ENCODE measurements at places on chromosomes 12 and 14.

DNA sequence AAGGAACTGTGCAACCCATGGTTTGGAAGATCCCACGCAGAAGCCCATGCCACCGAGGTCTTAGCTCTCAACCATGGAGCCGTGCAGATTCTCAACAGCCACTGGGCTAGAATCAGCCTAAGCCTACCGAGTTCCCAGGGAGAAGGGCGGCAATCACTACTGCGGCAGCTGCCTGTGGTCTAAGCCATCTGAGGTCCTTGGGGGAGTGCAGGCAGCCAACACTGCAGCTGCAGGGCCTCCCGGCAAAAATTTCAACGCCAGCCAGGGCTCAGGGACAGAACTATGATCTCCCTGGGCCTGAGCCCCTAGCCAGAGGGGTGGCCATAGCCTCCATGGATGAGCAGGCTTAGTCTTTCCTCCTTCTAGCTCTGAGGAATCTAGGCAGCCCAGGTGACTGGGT lies 156.8 kb upstream of the CLEC14A start:
- no peak for DNase-seq

GRCh38 chr12:5846950-5847349 lies 98.1 kb downstream of the ANO2 start:
- no peak for DNase-seq

DNA sequence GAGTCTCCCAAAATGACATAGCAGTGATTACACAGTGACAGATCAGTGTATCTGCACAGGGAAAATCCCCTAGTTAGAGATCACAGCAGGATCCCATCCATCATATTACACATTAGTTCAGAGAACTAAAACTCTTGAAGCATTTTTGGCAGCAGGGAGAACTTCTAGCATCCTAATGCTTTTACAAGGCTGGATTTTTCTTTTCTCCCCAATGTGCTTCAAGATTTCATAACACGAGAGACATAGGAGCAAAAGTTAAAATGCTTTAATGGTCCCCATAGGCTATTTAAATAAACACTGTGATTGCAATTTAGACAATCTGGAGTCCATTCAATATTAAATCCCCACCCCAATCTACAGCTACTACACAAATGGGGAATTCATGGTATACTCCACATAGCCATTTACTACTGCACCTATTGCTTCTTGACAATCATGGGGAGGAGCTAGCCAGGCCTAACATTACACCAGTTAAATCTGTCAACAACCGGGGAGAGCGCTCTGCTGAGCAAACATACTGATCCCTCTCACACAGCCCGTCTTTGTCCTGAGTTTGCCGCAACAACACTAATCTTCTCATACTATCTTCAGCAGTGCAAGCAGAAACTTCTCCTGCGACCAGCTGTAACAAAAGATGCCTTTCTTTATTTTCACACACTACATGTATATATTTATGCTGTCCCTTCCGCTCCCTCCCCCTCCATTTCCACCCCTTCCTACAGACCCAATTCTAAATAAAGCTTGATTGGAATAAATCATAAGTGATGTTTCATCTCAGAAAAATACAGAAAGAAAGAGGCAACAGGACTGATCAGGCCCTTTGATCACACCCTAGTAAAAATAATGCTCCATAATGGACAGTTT lies 120.3 kb upstream of the SOX5 start:
- DNase-seq: no peak

- no peak for DNase-seq
These were observed 92.5 kb upstream of the MYL2 start for GRCh38 chr12:111012918-111013317.

DNA sequence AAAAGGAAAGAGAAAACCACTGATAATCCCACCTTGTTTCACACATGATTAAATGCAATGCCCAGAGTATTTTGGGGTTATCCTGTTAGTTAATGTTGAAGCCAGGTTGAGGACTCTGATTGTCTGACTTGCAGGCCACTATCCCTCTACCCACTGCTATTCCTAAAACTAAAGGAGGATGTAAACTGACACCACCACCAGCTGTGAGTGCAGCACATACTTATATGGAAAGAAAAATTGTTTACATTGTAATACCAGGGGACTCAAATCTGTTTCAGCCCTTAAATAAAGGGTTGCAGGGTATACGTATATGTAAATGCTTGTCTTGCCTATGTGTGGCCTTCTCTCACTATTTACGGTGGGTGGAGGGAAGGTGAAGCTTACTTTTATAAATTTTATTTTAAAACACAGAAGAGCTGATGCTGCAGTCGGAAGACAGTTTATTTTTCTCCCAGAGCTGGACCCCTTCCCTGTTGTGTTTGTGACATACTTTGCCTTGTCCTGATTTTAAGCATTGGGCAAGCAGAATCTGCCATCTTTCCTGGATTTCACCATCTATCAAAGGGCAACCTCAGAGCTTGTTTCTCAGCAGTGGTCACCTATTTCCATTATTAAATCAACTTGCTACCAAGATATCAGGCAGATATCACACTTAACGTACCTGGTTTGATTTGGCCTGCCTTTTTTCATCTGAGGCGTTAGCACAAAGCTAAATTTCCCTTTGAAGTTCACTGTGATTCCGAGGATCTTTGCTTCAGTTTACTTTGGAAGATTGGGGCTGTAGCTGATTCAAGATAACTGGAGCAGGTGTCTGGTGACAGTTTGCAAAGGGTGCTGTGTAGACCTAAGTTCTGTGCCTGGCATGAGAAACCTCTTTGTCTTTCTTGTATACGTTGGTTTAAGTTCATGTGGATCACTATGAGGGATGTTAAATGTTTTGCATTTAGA lies 25.2 kb downstream of the DAAM1 start:
- no peak for DNase-seq

DNA sequence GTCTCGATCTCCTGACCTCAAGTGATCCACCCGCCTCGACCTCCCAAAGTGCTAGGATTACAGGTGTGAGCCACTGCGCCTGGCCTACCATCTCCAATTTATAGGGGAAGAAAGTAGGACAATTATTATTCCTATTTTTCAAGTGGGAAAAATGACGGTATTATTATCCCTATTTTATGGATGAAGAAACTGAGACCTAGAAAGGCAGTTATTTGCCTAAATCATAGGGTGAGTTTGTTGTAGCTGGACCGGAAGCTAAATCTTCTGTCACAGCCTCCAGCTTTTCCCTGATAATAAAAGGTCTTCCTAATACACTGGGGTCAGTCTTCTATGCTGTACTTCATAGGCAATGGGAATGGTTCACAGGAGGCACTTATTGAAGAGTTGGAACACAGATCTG lies 13.8 kb downstream of the SLC7A8 start:
- DNase-seq: no peak

GRCh38 chr12:115338566-115339294 lies 654.8 kb upstream of the TBX3 start:
- no peak for DNase-seq

GRCh38 chr14:35047976-35048513 lies 2.0 kb downstream of the FAM177A1 start:
- DNase-seq: no peak

All from stimulated activated CD4-positive, alpha-beta T cell treated with anti-CD3 and anti-CD28 coated beads, Interleukin-12 subunit alpha, Interleukin-12 subunit beta, amount 100 ng/mL, for 24 hours (primary cell).